ENCODE measurements at places on chromosomes 13 and 19.

DNA sequence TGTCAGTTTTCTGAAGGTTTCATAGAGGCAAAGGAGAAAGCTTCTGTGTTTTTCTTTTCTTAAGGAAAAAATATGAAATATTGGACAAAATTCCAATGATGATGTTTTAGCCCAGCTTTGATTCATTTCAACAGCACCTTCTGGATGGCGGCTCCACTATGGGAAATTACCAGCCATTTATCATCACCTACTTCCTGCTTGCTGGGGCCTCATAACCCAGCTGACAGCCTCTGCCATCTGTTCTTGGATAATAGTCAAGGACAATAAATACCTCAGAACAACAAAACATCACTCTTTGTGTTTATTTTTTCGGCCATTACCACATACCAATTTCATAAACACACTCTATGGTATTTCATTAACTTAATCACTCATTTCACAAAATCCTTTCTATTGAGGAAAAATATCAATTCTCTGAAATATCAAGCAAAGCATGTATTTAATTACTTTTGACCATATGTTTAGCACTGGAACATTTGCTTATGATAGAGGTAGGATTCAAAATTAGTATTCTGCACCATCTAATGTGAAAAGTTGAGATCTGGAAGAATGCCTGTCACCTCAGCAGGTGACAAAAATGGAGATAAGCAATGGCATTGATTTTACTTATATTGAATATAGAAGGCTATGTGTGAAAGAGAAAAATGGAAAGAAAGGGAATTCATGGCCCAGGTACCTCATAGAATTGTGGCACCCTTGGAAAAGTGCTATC is 629.7 kb downstream of the LIG4 start:
- DNase-seq: no peak

- DNase-seq: no peak
Observed at GRCh38 chr19:47623151-47623920, 14.4 kb downstream of the BICRA start.

DNA sequence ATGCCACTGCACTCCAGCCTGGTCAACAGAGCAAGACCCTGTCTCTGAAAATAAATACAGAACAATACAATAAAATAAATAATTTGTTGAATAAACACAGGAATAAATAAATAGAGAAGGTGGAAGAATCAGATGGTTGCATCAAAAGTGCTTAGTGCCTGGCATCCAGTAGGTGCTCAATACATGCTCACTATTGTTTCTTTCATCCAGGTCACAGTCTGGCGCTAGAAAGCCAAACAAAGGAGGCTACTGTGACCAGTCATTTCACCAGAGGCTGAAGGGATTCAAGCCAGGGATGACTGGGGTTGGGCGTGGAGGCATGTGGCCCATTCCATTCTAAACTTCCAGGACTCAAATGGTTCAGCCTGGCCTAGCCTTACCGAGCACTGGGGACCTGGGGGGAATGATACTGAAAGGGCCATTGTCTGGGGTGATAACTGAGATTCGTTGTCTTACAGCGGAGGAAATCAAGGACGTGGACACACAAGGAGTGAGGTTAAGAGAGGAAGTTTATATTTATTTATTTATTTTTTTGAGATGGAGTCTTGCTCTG is 3.6 kb upstream of the NDUFB7 start:
- no peak for DNase-seq

DNA sequence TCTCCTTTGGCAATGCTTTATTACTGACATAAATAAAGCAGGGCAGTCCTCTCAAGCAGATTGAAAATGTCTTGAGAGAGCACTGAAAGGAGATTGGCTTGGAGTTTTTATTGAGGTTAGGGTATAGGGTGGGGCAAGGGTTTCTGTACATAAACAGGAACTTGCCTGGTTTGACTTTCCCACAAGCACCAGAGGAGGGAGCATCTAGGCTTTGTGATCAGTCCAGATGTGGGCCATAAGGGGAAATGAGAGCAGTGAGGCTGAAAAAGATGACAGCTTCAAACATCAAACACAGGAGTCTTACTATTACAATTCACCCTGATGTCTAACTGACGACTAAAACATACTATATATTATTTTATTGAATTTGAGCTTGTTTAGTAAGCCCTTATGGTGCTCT is 260.9 kb downstream of the MTUS2 start:
- DNase-seq: peak; percentile 71

DNA sequence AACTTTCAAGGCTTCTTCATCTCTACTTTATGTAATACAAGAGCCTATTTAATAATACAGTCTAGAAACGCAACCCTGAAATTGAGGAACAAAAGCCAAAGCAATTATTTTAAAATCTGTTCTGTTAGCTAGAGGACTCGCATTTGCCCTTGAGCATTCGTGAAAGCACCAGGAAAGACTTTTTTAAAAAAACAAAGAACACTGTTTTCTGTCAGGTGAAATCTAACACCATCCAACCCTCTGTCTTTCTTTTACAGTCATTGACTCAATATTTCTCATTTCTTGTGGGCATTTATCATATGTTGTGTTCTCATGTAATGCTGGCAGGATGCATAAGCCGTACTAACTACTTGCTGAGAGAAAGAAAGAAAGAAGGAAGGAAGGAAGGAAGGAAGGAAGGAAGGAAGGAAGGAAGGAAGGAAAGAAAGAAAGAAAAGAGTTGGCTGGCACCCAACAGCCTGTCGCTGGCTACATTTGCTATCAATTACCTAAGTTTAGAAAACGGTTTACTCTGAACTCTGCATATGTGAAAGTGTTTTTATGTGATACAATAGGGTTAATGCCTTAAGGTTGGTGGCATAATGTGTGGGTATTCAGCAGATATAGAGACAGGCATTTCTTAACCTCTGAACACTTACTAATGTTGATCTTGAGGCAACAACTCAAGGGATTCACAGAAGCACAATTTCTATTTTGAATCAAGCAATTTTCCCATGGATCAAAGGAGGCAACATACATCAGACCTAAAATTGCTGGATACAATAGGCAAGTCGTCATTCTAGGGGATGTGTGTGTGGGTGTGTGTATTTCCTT is 445.4 kb downstream of the DCT start:
- DNase-seq: no peak

- DNase-seq: no peak
Observed at GRCh38 chr19:42131149-42132029, 857 bp downstream of the POU2F2 start.

DNA sequence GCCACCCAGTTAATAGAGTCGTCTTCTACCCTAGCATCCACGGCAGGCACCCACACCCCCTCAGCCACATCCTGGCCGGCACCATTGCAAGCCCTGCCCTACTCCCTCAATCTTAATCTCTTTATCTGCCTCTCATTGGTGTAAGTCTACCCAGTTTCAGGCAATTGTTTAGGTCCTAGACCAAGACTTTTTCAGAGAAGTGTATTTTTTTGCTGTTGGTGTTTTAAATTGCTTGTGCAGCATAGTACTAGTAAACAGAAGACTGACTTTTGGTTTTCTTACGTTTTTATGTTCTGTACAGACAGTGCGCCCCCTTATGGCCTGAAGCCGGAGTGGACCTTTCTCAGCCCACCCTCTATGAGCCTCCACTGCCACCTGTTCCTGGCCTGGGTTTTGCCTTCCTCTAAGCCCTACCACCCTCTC is 2.3 kb upstream of the LCP1 start:
- DNase-seq: peak; percentile 82

GRCh38 chr19:5330307-5330720 is 10.3 kb downstream of the PTPRS start:
- no peak for DNase-seq

DNA sequence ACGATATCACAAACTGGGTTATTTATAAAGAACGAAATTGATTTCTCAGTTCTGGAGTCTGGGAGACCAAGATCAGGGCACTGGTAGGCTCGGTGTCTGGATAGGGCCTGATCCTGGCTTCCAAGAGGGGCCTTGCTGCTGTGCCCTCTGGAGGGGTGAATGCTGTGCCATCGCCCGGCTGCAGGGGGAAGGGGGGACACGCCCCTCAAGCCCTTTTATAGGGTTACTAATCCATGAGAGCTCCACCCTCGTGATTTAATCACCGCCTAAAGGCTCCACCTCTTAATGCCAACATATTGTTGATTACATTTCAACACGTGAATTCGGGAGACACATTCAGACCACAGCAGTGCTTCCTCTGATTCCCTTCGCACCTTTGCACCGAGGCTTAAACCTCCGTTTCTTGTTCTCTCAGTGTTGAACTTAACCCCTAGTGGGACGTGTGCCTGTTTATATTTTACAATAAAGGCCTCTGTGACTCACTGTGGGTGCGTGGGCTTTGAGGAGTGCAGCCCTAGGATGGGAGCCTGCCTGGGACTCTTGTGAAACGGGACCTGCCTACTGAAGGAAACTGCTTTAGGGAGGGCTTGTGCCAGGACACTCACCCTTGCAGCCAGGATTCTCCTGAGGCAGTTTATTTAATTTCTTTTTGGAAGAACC is 52.4 kb upstream of the SPATA13 start:
- DNase-seq: no peak

DNA sequence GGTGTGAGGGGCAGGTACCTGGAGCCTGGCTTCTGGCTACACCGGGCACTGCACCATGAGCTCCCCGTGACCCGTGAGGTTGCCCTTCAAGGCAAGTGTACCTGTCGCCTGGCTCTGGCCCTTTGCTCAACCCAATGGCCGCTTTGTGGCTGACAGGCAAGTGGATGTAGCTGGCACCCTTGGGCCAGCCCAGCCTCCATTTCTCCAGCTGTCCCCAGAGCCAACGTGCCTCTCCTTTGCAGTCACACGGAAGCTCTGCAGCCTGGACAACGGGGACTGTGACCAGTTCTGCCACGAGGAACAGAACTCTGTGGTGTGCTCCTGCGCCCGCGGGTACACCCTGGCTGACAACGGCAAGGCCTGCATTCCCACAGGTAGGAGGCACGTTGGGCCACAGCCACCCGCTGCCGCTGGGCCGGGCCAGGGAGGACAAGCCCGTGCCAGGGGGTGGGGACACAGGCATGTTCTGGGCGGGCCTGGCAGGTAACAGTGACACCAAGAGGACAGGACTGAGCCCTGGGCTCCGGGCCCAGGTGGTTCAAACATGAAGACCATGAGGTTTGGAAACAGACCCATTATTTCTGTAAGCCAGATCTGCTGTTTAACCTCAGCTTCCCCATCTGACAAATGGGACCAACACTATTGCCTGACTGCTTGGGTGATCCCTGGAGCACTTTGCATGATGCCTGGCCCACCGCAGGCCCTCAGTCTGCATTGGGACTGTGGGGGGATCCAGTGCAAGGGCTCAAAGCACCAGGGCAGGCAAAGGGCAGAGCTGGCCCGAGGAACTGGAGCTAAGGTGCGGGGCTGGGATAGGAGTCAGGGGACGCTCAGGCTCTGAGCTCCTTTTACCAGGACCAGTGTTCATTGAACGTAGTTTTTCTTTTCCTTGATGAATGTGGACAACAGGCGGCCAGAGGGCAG is 17.5 kb upstream of the PROZ start:
- no peak for DNase-seq

GRCh38 chr19:29671393-29672160 is 6.3 kb downstream of the PLEKHF1 start:
- DNase-seq: peak; percentile 90
